NCI-H446 treated with DMSO at 0.1 percent for 48 hours (cell line): ENCODE measurements at places on chromosomes 5 and 9.

DNA sequence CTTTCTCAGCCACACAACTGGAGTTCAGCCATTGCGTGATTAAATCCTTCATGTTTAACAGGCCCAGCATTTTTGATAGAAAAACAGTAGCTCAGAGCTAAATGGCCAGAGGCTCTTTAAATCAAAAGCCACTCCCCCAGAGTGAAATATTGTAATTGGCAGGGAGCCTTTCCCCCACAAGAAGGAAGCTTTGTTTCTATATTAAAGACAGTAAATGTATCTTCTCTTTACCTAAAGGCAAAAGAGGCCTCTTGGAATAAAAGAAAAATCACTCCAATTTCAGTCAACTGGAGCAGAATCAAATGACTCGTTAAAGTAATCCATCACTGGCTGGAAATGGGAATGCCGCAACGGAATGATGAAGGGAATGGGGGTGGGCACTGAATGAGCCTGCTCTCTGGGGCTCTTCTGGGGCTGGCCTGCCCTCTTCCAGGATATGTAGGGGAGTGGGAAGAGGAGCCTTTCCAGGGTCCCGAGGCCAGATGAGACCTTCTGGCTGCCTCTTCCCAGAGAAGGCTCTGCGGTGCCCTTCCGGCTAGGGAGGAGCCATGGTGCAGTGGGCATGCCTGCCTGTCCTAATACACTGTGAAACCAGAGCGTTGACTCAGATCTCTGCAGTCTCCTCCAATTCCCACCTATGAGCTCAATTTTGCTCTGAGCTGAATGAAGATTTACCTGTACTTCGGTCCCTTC is 45.2 kb downstream of the ANKDD1B start:
- no peak for DNase-seq

DNA sequence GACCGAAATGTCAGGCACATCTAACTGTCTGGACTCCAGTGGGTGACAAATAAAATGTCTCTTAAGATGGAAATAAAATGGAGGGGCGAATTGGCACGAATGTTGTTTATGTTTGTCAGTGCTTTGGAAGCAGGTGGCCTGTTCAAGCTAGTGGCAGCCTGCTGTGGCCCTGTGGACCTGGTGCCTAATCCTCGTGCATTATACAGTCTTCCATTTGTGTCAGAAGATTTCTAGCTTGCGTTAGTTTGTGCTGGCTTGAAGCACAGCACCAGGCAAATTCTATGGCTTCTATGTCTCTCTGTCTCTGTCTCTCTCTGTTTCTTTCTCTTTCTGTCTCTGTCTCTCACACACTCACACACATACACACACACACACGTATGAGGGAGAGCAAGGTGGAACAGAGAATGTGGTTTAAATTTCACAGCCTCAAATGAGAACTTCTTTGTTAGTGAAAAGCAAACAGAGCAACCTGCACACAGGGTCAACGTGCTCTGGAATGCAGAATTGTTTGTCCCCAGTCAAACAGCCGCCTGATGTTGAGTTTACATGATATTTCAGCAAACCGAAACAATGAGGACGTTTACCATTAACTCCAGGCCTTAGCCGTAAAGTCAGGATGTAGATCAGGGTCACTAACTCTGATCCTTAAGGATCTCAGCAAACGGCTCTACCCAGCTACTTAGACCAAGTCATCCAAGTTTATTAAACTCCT is 39.0 kb upstream of the CD180 start:
- DNase-seq = no peak

DNA sequence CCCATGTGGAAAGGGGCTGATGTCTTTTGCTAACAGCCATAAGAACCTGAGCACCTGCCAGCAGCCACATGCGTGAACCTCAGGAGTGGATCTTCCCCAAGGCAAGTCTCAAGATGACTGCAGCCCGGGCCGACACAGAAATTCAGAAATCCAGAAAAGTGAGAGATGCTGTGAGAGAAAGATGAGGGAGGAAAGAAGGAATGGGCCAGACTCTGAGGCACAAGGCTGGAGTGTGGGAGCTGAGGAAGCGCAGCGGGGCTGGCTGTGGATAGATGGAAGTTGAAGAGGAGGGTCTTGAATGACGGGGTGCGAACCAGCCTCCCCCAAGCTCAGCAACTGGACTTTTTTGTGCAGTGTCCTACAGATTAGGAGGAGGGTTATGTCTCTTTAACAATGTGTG is 337.8 kb downstream of the GADD45G start:
- no peak for DNase-seq

DNA sequence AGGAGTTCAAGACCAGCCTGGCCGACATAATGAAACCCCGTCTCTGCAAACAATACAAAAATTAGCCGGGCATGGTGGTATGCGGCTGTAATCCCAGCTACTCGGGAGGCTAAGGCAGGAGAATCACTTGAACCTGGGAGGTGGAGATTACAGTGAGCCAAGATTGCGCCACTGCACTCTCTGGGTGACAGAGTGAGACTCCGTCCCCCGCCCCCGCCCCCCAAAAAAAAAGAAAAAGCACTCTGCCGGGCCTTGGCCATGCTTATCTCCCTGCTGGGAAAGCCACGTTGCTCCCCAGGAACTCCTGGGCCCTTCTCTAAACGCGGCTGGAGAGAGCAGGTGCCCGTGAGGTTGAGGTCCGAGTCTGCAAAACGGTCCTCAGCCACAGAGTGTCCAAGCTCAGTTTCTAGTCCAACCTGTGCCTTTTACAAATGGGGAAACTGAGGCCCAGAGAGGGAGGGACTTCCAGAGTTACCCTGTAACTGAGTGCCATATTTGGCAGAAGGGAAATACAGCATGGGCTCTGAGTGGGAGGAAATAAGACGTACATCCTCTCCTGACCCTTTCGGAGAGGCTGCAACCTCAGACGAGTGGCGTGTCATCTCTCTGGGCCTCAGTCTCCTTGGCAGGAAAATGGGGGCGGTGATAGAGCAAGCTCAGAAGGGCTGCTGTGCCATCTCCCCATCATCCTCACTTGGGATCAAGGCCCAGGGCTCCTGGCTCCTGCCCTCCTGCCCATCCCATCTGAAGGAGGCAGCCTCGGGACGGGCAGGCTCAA is 6.6 kb upstream of the PHYHD1 start:
- DNase-seq = no peak

GRCh38 chr9:79377339-79377855 is 194.4 kb upstream of the TLE4 start:
- no peak for DNase-seq

DNA sequence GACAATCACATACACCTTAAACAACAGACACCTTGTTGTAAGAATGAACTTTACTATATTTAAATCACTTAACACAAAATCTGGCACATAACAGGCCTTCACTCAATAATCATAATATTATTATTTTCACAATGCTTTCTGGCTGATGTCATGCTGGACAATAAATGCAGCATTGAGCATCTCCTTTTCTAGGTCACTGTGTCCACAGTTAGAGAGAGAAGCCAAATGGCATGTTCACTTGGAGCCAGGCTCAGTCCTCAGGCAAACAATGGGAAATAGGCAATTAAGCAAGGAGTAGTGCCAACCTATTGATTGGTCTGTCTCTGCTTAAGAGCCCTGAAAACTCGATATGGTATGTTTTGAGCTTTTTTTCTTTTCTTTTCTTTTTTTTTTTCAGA is 50.6 kb upstream of the KLF4 start:
- DNase-seq = no peak

- no peak for DNase-seq
These were observed 321.7 kb downstream of the NDUFS4 start for GRCh38 chr5:53882006-53882675.
